ENCODE measurements at places on chromosomes 1 and 21.

DNA sequence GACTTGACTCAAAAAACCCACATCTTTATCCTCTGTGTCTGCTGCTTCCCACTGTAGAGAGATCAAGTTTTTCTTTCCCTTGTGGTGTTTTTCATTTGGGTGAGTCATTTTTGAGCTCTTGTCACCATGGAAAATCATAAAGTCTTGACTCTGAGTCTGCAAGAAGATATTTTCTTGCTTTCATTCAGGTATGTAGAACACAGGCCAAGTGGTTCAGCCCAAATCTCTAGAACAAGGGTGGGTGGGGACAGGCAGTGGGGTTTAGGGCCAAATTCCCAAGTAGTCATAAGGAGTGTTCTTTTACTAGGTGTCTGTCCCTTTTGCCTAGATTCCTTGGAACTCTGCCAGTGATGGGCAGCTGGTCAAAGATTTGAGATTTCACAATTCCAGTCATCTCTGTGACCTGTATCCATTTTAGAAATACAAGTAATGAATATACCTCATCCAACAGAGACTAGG lies 21.5 kb upstream of the ARHGAP29 start:
- DNase-seq: peak; percentile 61

- DNase-seq: no peak
Measured at GRCh38 chr1:167704715-167705114, 17.1 kb upstream of the MPZL1 start.

- DNase-seq: no peak
Measured at GRCh38 chr1:43334453-43335205, 3.0 kb upstream of the MPL start.

DNA sequence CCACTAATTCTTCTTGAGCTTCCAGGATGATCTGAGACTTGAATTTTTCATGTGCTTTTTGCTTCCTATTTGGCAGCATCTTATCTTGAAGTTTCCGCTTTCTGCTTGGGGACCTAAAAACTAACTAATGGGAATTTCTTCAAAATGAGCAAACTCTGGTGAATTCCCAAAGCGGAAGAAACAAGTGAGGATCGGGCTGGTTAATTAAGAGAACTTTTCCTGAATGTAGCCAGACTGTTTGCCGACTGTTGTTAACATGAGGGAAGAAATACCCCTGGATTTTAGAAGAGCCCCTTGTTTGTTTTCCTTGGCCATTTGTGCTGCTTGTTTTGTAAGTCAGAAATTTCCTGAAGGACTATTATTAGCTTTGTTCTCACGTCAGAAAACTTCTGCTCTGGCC lies 6.1 kb upstream of the SELE start:
- DNase-seq: no peak

DNA sequence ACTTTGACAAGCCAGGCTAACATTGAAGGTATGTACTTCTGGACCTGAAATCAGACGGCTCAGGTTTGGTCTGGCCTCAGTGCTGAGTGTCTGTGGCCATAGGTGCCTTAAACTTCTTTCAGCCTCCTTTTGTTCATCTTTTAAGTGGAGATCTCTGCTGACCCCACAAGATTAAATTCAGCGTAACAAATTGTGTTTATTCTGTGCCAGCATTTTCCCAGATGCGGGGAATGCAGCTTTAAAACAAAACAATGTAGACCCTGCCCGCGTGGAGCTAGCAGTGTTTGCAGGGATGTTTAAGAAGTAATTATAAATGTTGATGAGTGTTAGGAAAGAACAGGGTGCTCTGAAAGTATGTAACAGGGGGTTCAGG lies 923 bp downstream of the CAP1 start:
- DNase-seq: no peak

- no peak for DNase-seq
Measured at GRCh38 chr1:175459591-175460238, 267.1 kb upstream of the KIAA0040 start.

DNA sequence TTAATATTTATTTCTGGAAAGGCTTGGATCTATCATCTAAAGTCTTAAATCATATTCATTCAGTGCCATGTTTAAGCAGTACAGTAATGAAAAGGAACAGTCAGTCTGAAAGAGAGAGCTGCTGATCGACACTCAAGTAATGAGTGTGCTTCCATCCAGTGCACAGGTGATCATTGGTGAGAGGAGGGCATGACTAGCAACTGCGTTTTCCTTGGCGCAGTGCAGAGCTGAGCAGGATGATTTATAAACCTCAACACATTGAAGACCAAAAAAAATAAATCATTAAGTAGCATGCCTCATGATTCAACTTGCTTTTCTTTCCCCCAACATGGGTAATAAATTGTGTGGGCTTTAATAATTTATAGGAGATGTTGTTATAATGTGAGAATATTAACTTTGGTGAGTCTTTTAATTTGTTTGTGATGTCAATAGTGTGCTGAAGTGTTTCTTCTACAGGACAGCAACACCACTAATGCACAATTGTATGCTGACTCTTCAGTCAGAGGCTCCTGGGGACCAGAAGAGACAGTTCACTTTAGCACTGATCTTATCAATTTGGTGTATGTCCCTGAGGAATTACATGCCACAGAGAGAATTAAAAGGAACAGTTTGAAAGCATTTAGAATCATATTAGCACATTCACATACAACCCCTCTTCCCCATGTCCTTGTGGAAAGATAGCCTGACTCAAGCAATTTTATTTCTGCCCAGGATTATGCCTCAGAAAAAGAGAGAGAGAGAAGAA lies 199.7 kb upstream of the ADGRL2 start:
- no peak for DNase-seq

DNA sequence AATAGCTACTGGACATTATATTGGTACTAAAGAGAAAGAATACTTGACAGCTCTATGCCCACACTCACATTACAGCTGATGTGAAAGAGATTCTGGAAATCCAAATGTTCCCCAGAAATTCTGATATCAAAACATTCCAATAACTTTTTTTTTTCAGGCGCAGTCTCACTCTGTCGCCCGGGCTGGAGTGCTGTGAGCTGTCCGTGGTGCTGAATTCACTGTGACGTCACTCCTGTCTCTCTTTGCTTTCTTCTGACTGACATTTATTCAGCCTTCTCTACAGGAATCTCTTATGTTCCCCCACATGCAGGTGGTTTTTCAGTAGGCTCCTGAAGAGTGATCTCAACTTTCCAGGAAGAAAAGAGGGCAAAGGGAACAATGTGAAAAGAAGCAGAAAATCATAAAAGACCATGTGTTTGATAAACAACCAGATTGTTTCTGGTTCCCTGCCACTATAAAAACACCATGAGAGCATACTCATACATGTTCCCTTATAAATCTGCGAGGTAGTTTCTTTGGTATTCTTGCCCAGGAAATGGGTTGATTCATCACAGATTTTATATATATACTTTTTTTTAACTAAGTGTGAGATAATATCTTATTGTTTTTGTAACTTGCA lies 6.2 kb downstream of the S100A7A start:
- peak; percentile 10 for DNase-seq

DNA sequence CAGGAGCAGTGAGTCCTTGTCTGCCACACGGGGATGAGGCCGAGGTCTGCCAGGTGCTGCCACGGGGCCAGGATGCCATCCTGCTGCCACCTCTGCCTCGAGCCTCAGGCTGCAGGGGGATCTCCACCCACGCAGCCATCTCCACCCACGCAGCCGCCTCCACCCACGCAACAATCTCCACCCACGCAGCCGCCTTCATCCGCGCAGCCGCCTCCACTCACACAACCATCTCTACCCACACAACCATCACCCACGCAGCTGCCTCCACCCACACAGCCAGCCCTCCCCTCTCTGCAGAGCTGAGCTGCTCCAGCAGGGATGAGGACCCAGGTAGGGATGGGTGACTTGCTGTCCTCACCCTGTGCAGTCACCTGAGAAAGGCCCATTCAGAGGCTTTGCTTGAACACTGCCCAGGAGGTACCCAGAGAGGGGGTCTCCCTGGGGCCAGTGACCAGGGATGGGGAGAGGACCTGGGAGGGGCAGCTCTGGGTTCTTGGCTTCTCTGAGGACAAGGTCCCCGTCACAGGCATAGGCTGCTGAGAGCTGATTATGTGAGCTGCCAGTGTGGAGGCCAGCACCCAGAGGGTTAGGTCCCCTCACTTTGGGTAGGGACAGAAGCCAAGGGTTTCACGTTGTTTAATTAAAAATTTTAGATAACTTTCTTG lies 46.6 kb upstream of the TTC34 start:
- DNase-seq: no peak

GRCh38 chr1:181251001-181251712 lies 162.7 kb downstream of the IER5 start:
- peak; percentile 97 for DNase-seq

DNA sequence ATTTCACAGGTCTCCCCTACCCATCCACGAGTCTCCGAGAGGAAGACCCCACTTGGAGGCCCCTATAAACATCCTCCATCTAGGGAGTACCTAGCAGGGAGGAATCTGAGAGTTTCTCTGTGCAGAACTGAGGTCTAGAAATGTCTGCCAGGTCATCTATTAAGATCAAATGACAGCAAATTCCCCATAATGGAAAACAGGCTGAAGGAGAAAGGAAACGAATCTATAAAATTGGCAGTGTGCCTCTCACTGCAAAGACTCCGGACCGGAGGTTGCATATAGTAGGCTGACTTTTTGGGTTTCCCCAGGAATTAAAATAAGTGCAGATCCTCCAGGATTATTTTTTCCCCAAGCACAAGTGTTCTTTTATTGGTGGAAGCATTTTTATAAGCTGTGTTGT lies 57.7 kb downstream of the NMNAT2 start:
- no peak for DNase-seq

- no peak for DNase-seq
Measured at GRCh38 chr1:240242601-240243144, 151.0 kb downstream of the FMN2 start.

GRCh38 chr21:46063227-46063626 lies 34.7 kb upstream of the COL6A2 start:
- no peak for DNase-seq

GRCh38 chr1:181396171-181396670 lies 87.1 kb upstream of the CACNA1E start:
- DNase-seq: no peak

GRCh38 chr1:7224081-7224534 lies 438.9 kb downstream of the CAMTA1 start:
- DNase-seq: no peak

- no peak for DNase-seq
Measured at GRCh38 chr1:158118713-158119402, 61.8 kb upstream of the CD1D start.

- DNase-seq: no peak
Measured at GRCh38 chr1:44590475-44590874, 83.8 kb downstream of the TMEM53 start.

- DNase-seq: no peak
Measured at GRCh38 chr1:112265931-112266330, 130.1 kb upstream of the CTTNBP2NL start.

- DNase-seq: no peak
Measured at GRCh38 chr21:44867464-44867863, 6.0 kb downstream of the PTTG1IP start.

DNA sequence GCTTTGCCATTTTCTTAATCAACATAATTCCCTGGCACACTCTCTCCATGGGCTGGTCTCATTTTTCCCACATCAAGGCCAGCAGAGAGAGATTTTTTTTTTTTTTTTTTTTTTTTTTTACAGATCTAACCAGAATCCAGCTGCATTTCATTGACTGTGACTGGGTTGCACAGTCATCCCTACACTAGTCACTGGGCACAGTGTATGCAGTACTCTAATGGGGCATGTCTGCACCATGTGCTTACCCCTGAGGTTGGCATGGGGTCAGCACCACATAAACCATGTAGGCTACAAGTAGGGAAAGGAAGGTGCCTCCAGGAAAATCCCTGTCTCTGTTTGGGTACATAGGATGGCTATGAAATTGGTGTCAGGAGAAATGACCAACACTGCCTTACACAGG lies 64.1 kb upstream of the LRP8 start:
- DNase-seq: no peak

DNA sequence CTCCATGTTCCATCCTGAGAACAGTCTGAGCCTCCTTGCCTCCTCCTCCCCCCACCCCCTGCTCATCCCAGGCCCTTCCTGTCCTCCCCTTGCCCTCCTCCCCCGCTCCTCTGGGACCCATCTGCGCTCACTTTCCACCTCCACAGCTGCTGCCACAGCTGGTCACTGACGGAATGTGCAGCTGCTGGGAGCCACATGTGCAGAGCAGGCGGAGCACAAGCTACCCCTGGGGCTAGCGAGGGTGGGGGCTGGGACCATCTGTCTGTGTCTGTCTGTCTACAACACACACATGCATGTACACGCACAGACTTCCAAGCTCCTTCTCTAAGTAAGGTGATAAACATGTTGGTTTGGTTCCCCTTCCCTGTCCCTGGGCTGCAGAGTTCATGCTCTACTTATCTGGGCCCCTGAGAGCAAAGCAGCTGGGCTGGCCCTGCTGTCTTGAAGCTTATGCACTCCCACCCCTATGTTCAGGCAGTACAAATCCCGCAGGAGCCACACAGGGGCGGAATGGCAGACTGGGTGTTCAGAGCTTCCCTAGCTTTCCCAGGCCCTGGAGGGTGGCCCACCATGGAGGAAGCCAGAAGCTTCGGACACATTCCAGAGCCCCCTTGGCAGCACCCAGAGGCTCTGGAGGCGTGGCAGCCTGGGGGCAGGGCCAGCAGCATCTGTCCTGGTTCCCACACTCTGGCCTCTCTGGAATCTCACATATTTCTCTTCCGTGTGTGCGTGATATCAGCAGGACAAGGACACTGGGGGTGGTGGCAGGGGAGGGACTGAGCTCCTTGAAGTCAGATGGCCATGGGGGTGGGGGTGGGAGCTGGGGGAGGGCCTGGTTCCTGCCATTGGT lies 7.0 kb upstream of the HEYL start:
- no peak for DNase-seq

- no peak for DNase-seq
Measured at GRCh38 chr1:10639011-10639774, 157.3 kb downstream of the CASZ1 start.

GRCh38 chr1:152786077-152786476 lies at the start of gene LCE1E:
TSS of gene LCE1E (plus strand) at chr1:152786257. CDS start at chr1:152787300, 1,043 bp downstream.
- no peak for DNase-seq

DNA sequence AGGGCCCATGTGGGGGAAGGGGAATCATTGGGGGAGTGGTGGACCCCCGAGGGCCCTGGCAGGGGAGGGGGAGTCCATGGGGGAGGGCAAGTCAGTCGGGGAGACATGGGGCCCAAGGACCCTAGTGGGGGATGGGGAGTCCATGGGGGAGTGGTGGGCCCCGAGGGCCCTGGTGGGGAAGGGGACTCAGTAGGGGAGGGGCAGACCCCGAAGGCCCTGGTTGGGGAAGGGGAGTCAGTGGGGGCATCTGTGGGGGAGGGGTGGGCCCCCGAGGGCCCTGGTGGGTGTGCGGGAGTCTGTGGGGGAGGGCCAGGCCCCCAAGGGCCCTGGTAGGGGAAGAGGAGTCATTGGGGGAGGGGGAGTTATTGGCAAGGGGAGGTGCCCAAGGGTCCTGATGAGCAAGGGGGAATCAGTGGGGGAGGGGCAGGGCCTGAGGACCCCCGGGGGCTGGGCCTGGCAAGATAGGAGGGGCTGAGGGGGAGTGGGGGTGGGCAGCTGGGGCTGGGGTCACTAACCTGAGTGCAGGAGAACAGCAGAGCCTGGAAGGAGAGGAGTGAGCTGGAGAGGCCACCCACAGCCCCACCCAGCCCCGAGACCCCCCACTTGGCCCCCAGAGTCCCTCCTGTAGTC lies 2.1 kb downstream of the MXRA8 start:
- DNase-seq: no peak

- no peak for DNase-seq
Measured at GRCh38 chr1:20227704-20228103, 41.4 kb upstream of the PLA2G2C start.

All from G401 (cell line).